ENCODE measurements at places on chromosomes 4 and X. TPM values are rescaled to one million over a fixed set of nuclear protein-coding genes. Genes with fewer than 3 reads are reported as not detected.

C1QTNF7 gene
- 1.3 TPM for polyA plus RNA-seq

UGT2B7 gene
- polyA plus RNA-seq = 2.6 TPM

SSX1 gene
- polyA plus RNA-seq = not detected

TMPRSS11A gene
- not detected for polyA plus RNA-seq

DNA sequence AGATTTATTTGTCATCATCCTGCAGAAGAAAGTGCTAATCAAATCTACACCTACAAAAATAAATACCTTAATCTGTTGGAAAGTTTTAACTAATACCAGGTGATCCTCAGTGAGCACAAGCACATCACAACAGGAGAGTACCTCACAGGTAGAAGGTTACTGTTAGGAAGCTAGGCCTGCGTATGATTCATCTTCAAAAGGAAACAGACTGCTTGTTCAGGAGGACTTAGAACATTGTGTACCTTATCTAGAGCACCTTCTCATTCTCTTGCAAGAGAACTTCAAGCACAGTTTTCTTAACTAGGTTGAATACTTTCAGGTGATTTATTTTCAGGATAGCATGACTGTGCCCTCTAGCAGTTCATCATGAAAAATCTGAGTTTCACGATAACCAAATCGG is 54.2 kb downstream of the MND1 start:
- DNase-seq = no peak

- no peak for DNase-seq
These were observed 242.8 kb downstream of the PPP3CA start for GRCh38 chr4:101104312-101105052.

- no peak for DNase-seq
These were observed 303.7 kb upstream of the MAGEB2 start for GRCh38 chrX:29911673-29912072.

DNA sequence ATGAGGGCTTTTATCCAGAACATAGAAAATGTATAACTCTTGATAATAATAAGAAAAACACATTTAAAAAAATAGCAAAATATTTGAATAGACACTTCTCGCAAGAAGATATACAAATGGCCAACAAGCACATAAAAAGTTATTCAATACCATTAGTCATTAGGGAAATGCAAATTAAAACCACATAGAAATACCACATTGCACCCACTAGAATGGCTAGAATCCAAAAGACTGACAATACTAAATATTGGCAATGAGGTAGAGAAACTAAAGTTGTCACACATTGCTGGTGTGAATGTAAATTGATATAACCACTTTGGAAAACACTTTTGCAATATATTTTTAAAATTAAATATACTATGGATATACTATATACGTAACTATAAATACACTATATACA is 754.3 kb upstream of the MAGEB2 start:
- no peak for DNase-seq

DNA sequence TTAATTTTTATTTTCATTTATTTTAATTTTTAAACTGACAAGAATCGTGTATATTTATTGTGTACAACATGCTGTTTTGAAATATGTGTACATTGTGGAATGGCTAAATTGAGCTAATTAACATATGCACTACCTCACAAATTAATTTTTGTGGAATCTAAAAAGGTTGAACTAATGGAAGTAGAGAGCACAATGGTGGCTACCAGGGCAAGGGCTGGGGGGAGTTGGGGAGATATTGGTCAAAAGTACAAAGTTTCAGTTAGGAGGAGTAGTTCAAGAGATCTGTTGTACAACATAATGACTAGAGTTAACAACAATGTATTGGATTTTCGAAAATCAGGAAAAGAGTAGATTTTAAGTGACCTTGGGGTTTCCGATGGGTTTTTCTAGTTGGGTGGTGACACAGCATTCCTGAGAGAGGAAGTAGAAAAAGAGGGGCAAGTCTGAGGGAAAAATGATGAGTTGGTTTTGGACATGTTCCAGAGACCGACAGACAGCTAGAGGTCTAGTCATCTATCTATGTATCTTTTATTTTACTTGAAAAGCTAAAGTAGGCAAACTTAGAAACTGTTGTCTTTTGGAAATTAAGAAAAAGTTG is 23.2 kb downstream of the APOO start:
- peak; percentile 50 for DNase-seq

GRCh38 chr4:176425035-176425434 is 105.3 kb downstream of the SPCS3 start:
- no peak for DNase-seq

DNA sequence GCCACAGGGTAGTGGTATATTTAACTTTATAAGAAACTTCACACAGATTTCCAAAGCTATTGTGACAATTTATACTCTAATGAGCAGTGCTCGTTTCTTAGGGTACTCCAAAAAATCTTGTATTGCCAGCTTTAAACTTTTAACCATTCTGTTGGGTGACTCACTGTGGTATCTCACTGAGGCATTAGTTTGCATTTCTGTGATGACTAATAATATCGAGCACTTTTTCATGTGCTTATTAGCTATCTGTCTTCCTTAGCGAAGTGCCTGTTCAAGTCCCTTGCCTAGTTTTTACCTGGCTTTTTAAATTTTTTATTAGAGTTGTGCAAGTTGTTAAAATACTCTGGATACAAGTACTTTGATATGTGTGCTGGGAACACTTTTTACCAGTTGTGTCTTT is 5.5 kb downstream of the PNMA3 start:
- no peak for DNase-seq

DNA sequence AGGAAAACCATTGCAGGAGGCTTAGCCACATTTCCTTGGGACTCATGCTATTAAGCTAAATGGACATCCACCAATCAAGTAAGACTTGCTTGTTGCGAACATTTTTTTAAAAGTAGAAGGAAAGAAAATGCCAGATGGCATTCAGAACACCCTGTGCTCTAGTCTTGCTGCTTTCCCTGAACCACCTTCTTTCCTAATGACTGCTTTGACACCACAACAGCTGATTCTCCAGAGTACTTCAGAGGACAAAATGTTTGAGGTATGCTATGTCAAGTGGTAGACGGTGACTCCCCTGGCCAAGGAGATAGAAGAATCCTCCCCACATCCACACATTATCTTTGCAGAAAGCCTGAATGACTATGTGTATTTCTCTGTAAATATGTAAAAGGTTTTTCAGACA is 65.4 kb downstream of the ANK2 start:
- DNase-seq = no peak

- peak; percentile 73 for DNase-seq
These were observed 76.9 kb upstream of the SCOC start for GRCh38 chr4:140296335-140297220.

- no peak for DNase-seq
These were observed 1.6 kb upstream of the APBB2 start for GRCh38 chr4:41215969-41216293.

DNA sequence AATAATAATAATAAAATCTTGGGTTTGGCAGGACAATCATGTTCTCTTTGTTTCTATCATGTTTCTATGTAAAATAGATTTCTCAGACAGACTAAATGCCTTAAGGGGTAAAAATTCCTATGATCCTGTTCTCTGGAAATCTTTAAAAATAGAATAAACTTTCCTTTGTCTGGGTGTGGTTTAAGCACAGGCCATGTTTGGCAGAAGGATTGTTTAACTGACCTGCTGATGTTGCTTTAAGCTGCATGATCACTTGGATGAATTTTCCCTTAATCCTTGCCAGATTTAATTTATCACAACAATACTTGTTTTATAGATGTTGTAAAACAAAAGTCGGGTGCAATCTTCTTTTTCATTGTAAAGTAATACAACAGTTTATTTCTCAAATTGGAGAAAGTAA is 341.7 kb upstream of the FAT1 start:
- DNase-seq = peak; percentile 93

DNA sequence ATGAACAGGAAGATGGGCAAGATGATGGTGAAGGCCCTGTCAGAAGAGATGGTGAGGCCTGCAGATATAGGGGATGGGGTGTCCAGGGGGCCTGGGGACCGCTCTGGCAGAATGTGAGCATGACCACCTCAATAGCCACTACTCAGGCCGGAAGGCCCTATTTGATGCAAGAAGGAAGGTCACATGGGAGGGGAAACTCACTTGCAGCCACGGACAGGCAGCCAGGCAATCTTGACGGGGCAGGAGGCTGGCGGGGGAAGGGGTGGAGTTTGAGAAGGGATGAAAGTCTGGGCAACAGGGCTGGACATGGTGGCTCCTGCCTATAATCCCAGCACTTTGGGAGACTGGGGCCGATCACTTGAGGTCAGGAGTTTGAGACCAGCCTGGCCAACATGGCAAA is 8.8 kb downstream of the SASH3 start:
- no peak for DNase-seq
